Kidney (tissue), 22 donors: ENCODE measurements at places on chromosomes 5 and 9. TPM values are rescaled to one million over a fixed set of nuclear protein-coding genes. Genes with fewer than 3 reads are reported as not detected.

DNA sequence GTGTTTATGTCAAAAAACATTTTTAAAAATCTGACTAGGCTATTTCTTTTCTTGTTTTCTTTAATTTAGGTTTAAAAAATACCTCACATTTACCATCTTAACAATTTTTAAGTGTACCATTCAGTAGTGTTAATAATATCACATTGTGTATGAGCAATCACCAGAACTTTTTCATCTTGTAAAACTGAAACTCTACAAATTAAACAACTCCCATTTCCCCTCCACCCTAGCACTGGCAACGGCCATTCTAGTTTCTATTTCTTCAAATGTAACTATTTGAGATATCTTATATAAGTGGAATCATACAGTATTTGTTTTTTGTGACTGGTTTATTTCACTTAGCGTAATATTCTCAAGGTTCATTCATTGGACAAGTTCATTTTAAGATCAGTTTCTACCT is 27.7 kb downstream of the PLCXD3 start:
- no peaks in the 10 kb centered on the region for H3K36me3 ChIP-seq
- no peaks in the 10 kb centered on the region for H3K27me3 ChIP-seq
- H3K4me1 ChIP-seq, result no peaks in the 10 kb centered on the region
- no peak overlapping the region for H3K4me3 ChIP-seq

DNA sequence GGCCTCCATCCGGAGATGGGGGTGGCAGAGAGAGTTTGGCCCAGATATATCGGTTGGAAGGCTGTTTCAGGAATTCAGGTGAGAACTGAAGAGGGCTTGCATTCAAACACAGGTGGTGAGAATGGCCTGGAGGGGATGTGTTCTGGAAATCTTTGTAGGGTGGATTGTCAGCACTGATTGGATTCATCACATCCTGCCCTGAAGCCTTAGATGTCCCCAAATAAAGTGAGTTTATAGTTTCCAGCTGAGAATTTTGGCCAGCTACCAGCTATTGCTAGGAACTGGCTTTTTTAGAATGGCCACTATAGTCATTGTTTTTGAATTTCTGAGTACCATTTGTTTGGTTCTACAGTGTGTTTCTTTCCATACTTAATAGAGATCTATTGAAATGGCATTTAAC is 46.1 kb upstream of the ANKH start:
- H3K36me3 ChIP-seq, result no peaks in the 10 kb centered on the region
- DNase-seq, result no peak
- H3K4me1 ChIP-seq, result no peaks in the 10 kb centered on the region
- no peak overlapping the region for H3K27ac ChIP-seq
- no peak overlapping the region for H3K4me3 ChIP-seq

DNA sequence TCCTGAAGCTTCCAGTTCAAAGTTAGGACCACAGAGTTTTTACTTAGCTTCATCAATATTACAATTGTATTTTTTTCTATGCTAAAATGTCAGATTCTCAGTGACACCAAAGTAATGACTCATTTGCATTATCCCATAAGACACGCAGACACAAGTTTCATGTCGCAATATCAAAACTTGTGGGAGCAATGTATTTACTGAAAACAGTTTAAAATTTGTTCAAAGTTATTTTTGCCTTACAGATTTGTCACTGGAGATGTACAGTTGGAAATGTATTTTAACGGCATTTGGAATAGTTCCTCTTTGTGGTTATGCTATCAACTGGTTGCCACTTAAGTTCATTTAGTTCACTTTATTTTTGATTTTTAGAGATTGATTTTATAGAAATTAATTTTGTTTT is 36.2 kb upstream of the DAP start:
- no peak overlapping the region for H3K27ac ChIP-seq
- no peaks in the 10 kb centered on the region for H3K27me3 ChIP-seq
- no peaks in the 10 kb centered on the region for H3K4me1 ChIP-seq
- H3K4me3 ChIP-seq, result no peak overlapping the region
- no peaks in the 10 kb centered on the region for H3K36me3 ChIP-seq
- no peak for DNase-seq

DNA sequence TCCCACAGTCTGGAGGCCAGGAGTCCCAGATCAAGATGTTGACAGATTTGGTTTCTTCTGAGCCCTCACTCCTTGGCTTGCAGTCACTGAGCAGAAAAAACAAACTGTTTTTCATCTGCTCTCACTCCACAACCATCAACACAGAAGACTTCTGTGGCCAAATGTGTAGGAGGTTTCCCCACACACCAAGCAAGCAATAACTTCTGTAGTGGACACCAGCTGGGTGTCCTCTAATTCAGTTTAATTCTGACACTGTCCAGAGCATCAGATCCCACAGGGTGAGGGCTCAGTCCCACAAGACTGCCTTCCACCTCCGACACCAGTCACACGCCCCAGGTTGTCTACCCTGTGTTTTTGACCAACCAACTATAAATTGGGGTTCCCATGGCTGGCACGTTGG is 209.9 kb downstream of the AOPEP start:
- no peaks in the 10 kb centered on the region for H3K36me3 ChIP-seq
- H3K4me3 ChIP-seq, result no peak overlapping the region
- no peaks in the 10 kb centered on the region for H3K4me1 ChIP-seq
- DNase-seq, result peak; percentile 53
- no peaks in the 10 kb centered on the region for H3K27me3 ChIP-seq

The SMIM27 gene
- 14.6 TPM for total RNA-seq
